SJSA1 (cell line): ENCODE measurements at places on chromosomes 5 and 9. TPM values are rescaled to one million over a fixed set of nuclear protein-coding genes. Genes with fewer than 3 reads are reported as not detected.

EIF4EBP3 gene
- total RNA-seq: 1.4 TPM in 1 of 2 replicates, not detected in the other

ACER2 gene
- total RNA-seq: 0.75 and 0.82 TPM in 2 replicates

PCDHA10 gene
- not detected in 2 replicates for total RNA-seq

SPINK4 gene
- not detected in 2 replicates for total RNA-seq

JAK2 gene
- total RNA-seq: 4.2 and 5.7 TPM in 2 replicates

STPG3 gene
- total RNA-seq: not detected in 2 replicates

PRRT1B gene
- not detected in 2 replicates for total RNA-seq

OCLN gene
- total RNA-seq: 19.8 and 45.6 TPM in 2 replicates

IL4 gene
- not detected in 2 replicates for total RNA-seq

PAPPA gene
- 1.9 and 5.3 TPM in 2 replicates for total RNA-seq

SHC3 gene
- total RNA-seq: 0.16 and 0.34 TPM in 2 replicates

GNPDA1 gene
- total RNA-seq: 27.0 and 55.7 TPM in 2 replicates

PPP1R26 gene
- total RNA-seq: 11.0 and 16.8 TPM in 2 replicates

CERCAM gene
- 24.7 and 29.9 TPM in 2 replicates for total RNA-seq

C9orf85 gene
- total RNA-seq: 12.2 and 13.2 TPM in 2 replicates

LCN10 gene
- not detected in 2 replicates for total RNA-seq

GRCh38 chr9:109478051-109478563 is 20.0 kb downstream of the PTPN3 start:
- no peaks in the 10 kb centered on the region for H3K27me3 ChIP-seq
- no peaks in the 10 kb centered on the region for H3K4me1 ChIP-seq
- no peak overlapping the region for H3K27ac ChIP-seq

GRCh38 chr9:36828611-36829013 is 205.5 kb downstream of the PAX5 start:
- no peaks in the 10 kb centered on the region for H3K4me1 ChIP-seq
- DNase-seq: no peak
- no peaks in the 10 kb centered on the region for H3K36me3 ChIP-seq
- H3K4me3 ChIP-seq: no peak overlapping the region
- no peak overlapping the region for H3K27ac ChIP-seq

DNA sequence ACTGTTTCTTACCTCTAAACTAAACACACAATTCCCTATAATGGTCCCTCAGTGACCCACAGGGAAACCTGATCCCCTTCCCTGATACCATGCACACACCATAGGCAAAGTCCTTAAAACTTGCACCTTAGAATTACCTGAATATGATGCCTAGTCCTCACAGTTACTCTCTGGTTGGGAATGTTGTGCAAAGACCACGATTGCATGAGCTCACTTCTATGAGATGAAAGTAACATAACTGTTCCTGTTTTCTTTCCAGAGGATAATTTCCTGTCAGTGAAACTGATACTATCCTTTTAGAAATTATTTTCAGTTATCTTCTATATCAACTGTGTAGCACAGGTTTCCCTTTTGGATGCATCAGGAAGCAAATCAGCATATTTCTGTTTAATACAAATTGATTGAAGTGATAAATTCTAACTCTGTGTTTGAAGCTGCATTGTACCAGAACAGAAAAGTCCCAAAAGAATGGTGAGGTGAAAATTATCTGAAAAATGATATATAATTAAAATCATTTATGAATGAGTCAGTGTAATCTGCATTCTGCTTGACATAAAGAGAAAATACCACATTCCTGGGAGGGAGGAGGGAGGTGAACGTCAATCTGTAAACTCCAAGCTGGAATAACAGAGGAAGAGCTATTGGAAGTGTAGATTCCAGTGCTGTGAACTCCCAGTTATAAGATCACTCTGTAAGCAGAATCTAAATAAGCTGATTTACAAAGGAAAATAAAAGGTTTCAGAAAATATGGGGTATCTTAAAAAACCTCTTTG is 51.2 kb upstream of the TNFAIP8 start:
- H3K36me3 ChIP-seq: no peaks in the 10 kb centered on the region
- H3K27me3 ChIP-seq: no peaks in the 10 kb centered on the region

- no peaks in the 10 kb centered on the region for H3K4me1 ChIP-seq
- DNase-seq: no peak
- no peaks in the 10 kb centered on the region for H3K27me3 ChIP-seq
- no peak overlapping the region for H3K4me3 ChIP-seq
- no peaks in the 10 kb centered on the region for H3K36me3 ChIP-seq
Observed at GRCh38 chr5:43335681-43336080, 22.5 kb upstream of the HMGCS1 start.

DNA sequence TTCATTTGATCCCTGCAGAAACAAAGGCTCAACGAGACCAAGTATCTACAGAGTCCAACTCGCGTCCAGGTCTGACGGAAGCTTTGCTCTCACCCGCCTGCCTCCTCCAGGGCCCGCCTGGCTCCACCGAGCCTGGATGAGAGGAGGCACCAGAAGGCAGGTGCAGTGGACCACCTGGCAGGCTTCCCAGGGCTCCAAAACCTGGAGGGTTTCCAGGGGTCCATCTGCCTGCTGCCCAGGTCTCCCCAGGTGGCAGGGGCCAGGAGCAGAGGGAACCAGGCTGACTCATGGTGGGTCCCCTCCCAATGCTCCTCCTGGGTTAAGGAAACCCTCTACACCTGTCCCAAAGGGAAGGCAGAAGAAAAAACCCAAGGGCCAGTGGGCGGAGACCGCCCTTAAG is 59.5 kb downstream of the VAV2 start:
- DNase-seq: no peak
- peaks cover 26% of the 10 kb centered on the region for H3K4me1 ChIP-seq
- no peak overlapping the region for H3K4me3 ChIP-seq
- H3K27ac ChIP-seq: no peak overlapping the region
- no peaks in the 10 kb centered on the region for H3K27me3 ChIP-seq

DNA sequence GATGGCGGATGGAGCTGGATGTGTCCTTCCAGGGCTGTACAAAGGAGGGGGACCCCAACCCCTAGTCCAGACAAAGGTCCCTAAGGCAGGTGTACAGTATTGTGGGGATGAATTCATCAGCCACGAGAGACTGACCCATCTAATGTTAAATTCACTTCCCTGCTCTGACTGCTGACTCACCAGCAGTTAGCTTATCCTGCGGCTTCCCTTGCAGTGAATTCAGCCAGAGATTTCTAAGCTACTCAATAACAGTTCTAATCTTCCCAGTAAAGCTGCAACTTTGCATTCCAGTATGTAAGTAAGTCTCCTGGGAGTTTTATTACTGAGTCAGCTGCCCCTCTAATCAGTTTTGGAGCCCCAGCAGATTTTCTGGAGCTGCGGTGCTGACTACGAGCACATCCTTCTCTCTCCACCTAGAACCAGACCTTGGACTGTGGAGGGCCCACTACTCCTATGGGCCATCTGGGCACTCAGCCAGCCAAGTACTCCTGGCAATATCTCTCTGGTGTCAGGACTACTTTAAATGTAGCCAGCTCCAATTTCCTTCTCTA is 16.1 kb downstream of the B4GALT1 start:
- peak overlapping the region; percentile 21; the same call in 1 of the 2 replicates for H3K27ac ChIP-seq
- peaks cover 16% of the 10 kb centered on the region for H3K4me1 ChIP-seq
- DNase-seq: peak; percentile 54
- H3K4me3 ChIP-seq: no peak overlapping the region
- H3K27me3 ChIP-seq: no peaks in the 10 kb centered on the region
- H3K36me3 ChIP-seq: no peaks in the 10 kb centered on the region

DNA sequence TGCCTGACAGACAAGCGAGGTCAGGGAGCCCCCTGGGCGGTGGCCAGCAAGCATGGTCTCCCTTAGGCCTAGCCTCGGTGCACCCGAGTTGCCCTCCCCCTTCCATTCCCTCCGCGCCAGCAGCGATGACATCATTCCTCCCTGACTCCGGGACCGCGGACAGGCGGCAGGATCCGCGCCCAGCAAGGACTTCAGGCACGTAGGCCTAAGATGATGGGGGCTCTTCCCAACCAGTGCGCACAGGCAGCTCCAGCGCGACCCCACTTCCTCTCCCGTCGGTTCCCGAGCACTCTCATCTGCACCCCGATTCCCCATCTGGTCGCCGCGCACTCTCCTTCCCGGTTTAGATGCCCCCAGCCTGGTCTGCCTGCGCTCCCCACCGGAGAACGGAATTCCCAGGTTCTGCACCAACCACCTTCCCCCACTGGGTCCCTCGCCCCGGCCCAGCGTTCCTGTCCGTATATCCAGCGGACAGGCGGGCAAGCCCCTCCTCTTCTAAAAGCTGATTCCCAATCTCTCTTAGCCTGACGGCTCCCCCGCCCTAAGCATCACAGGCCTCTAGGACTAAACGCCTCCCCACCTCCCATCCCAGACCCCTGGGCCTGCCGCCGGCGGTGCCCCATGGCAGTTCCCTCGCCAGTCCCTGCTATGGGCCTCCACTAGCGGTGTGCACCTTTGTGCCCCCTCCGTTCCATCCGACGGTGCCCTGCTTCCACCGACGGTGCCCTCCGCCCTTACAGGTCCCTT is 931 bp downstream of the FAM219A start:
- no peaks in the 10 kb centered on the region for H3K27me3 ChIP-seq
- peaks cover 10% of the 10 kb centered on the region for H3K4me1 ChIP-seq
- no peaks in the 10 kb centered on the region for H3K36me3 ChIP-seq

- no peak for DNase-seq
- H3K27me3 ChIP-seq: no peaks in the 10 kb centered on the region
- H3K27ac ChIP-seq: no peak overlapping the region
- no peaks in the 10 kb centered on the region for H3K36me3 ChIP-seq
- peaks cover 22% of the 10 kb centered on the region for H3K4me1 ChIP-seq
Observed at GRCh38 chr5:56356836-56357160, 123.7 kb upstream of the ANKRD55 start.

DNA sequence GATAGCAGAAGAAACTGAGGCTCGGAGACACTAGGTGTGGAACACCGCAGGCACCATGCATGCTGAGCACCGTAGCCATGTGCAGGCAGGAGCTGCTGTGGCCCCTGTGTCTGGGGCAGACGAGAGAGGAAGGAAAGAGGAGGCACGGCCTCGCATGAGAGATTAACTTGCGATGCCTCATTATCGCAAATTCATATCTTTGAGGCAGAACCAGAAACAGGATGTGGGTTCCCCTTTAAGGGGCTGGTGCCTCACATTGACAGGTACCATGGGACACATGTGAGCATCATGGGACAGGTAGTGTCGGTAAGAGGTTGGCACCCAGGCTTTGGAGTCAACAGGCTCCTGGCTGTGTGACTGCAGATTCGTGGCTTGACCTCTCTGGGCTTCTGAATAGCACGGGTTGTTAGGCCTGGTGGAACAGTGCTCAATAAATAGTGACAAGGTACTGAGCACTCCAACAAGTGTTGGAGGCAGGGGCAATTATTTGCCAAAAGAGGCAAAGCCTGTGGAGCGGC is 40.8 kb downstream of the NAIF1 start:
- no peaks in the 10 kb centered on the region for H3K27me3 ChIP-seq
- H3K27ac ChIP-seq: no peak overlapping the region
- DNase-seq: no peak
- H3K36me3 ChIP-seq: no peaks in the 10 kb centered on the region
- peaks cover 13% of the 10 kb centered on the region for H3K4me1 ChIP-seq
- H3K4me3 ChIP-seq: no peak overlapping the region

DNA sequence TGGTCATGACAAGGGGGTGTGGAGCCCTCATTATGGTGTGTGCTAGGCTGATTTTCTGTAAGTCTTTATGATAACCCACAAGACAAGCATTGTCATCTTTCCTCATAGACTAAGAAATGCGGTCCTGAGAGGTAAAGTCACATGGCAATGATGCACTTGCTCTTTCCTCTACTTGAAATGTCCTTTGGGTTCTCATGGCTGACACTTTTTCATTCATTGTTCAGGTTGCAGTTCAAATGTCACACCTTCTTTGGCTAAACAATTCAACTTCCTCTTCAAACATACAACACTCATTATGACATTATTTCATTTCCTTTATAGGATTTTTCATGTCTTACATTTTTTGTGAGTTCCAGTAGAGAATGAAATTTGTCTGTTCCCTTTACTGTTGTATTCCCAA is 323.6 kb upstream of the PRR16 start:
- no peak overlapping the region for H3K27ac ChIP-seq
- H3K27me3 ChIP-seq: no peaks in the 10 kb centered on the region
- peaks cover 13% of the 10 kb centered on the region for H3K4me1 ChIP-seq
- DNase-seq: no peak
- H3K36me3 ChIP-seq: no peaks in the 10 kb centered on the region
- H3K4me3 ChIP-seq: no peak overlapping the region

- no peaks in the 10 kb centered on the region for H3K4me1 ChIP-seq
- no peak overlapping the region for H3K4me3 ChIP-seq
- H3K27ac ChIP-seq: no peak overlapping the region
- no peaks in the 10 kb centered on the region for H3K36me3 ChIP-seq
Observed at GRCh38 chr9:117080765-117081390, 334.0 kb downstream of the ASTN2 start.

- H3K4me3 ChIP-seq: no peak overlapping the region
- no peaks in the 10 kb centered on the region for H3K4me1 ChIP-seq
- H3K36me3 ChIP-seq: no peaks in the 10 kb centered on the region
Observed at GRCh38 chr5:62931153-62931950, 352.7 kb downstream of the LRRC70 start.

DNA sequence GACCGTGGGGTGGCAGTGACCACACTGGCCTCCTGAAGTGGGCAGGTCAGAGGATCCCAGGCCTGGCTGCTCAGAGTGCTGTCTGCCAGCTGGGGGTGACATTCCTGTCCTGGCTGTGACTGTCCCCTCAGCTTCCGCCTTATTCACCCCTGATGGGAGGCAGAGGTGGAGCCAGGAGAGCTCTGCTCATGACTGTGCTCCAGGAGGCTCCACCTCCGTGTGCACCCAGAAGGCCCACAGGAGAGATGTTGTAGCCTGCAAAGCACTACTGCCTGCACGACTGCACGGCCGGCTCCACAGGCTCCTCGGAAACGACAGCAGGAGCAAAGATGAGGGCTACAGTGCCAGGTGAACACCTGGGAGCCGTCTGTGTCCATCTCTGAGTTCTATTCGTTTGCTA is 60.9 kb downstream of the ROPN1L start:
- no peaks in the 10 kb centered on the region for H3K36me3 ChIP-seq
- no peaks in the 10 kb centered on the region for H3K27me3 ChIP-seq
- no peak overlapping the region for H3K27ac ChIP-seq
- no peak for DNase-seq
- peaks cover 4% of the 10 kb centered on the region for H3K4me1 ChIP-seq

- DNase-seq: no peak
- H3K4me1 ChIP-seq: no peaks in the 10 kb centered on the region
- H3K4me3 ChIP-seq: no peak overlapping the region
- 0 out of 2 replicates have a peak, but pooled peaks cover 3% of the 10 kb centered on the region for H3K27me3 ChIP-seq
- H3K36me3 ChIP-seq: no peaks in the 10 kb centered on the region
Observed at GRCh38 chr9:114987116-114987515, 56.7 kb upstream of the TNFSF8 start.

- DNase-seq: no peak
- no peaks in the 10 kb centered on the region for H3K36me3 ChIP-seq
- no peak overlapping the region for H3K4me3 ChIP-seq
- no peak overlapping the region for H3K27ac ChIP-seq
- H3K27me3 ChIP-seq: no peaks in the 10 kb centered on the region
Observed at GRCh38 chr9:28056466-28056865, 483.2 kb upstream of the C9orf72 start.
